ENCODE measurements at places on chromosomes 2 and 18. TPM values are rescaled to one million over a fixed set of nuclear protein-coding genes. Genes with fewer than 3 reads are reported as not detected.
A peak's percentile ranks its signal among the peaks of the same experiment; 100 is the strongest.

CCDC85A gene
- total RNA-seq = 0.04 TPM

GRCh38 chr2:39469807-39470206 is 32.7 kb upstream of the MAP4K3 start:
- DNase-seq = no peak

DNA sequence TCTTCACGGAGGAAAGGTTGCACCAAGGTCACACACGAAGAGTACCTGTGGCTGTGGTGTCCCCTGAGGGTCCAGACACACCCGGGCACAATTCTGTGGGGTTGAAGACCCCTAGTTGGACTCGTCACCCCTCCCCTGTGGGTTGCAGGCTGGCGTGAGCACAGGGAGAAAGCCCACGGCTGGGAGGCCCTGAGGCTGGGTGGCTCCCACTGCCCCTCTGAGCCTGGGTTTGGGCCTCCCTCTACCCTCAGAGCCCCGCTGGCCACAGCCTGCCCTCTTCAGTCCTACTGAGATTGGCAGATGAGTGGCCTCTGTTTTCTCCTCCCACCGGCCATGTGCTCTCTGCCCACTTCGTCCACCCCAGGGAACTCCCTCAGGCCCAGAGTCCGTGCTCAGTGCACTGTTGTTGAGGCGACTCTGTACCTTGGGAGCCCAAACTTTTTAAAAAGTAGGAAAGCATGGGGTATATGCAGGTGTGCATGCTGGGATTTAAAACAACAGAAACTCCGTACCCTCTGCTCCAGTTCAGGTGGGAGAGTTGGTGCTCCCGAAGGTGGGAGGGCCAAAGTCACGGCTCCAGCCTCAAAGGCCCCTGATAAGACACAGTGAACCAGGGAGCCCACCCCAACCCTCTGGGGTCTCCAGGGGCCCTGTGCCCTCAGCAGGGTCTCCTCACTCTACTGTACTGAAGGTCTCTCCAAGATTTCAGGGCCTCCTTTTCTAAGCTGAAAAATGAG is 19.1 kb downstream of the RAMP1 start:
- DNase-seq = peak; percentile 48

LRP2 gene
- total RNA-seq = 1.3 TPM

RGPD4 gene
- not detected for total RNA-seq

Measured in H7 (cell line).